NCI-H774 (cell line): ENCODE measurements at places on chromosomes 5 and 9.

- DNase-seq = peak; percentile 91
Observed at GRCh38 chr5:4480528-4481349, 659.4 kb upstream of the ADAMTS16 start.

DNA sequence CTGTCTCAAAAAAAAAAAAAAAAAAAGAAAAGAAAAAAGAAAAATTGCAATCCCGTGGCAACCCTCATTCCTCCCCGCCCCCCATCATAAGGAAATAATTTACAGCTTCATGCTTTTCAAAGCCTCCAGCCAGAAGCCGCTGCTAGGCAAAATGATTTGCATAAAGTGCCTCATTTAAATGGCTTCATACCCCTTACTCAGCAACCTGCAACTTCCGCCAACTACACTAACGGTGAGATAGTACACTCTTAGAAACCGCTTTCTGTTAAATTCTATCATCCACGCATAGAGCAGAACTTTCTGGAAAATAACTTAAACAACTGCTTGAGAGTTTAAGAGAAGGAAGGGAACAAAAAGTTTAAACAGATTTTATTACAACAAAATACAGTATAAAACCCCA lies 17.8 kb downstream of the SERINC5 start:
- DNase-seq = no peak

GRCh38 chr9:114985959-114986501 lies 55.6 kb upstream of the TNFSF8 start:
- DNase-seq = no peak

DNA sequence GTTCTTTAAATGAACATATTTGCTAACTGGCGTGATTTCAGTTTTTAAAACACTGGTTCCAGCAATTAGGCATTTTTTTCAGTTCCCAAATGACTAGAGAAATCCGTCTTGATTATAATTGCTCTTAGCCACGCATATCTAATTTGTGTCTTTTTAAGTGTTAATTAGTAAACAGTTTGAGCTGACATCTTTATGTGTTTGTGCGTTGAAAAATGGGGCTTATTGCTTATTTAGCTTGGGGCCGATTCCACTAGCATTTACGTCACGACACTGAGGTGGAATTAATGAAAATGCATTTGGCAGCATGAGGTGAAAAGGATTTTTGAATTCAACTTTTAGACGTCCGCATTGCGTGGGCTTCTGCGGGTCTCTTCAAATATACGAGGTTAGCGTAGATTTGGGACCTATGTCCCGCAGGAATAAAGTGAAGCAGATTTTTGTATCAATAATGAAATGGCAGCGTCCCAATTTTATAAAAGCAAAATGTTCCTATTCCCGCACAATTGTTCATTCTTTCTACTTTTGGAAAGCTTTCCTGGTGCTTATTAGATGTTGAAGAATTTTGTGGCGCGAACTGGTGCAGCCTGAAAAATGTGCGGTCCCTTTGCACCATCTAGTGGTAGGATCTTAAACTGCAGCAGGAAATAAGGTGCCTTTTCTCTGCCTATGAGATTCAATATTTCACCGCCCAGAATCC lies 122.7 kb upstream of the LMX1B start:
- DNase-seq = peak; percentile 67

- DNase-seq = no peak
Observed at GRCh38 chr5:167478188-167478587, 813.3 kb upstream of the WWC1 start.

GRCh38 chr9:95516734-95517558 lies at the start of gene PTCH1:
TSS of gene PTCH1 (minus strand) at chr9:95516971.
- DNase-seq = peak; percentile 18

DNA sequence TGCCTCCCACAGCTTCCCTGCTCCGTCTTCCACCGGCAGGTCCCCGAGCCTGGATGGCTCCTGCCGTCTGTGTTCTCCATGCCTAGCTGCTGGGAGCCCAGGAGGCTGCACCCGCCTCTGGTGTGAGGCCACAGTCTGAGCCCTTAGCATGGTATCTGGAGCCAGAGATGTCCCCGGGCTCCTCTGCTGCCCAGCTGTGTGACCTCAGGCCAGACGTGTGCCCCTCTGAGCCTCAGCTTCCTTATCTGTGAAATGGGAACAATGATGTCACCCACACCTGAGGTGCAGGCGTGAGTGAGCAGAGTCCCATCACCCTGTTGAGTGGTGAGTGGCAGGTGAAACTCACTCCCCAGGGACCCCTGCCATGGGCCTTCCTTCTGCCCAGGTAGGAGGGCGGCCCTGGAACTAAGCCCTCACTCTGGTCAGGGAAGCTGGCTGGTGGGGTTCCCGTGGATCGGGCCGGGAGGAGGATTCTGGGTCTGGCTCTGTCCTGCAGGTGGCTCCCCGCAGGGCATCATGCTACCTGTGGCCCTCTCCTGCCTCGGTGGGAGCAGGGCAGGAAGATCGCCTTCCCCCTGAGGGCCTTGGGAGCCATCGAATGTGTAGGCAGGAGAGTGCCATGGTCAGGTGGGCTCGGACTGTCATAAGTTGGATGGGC lies 239.0 kb downstream of the PBX3 start:
- no peak for DNase-seq

GRCh38 chr5:74251141-74252035 lies 389.1 kb downstream of the ENC1 start:
- peak; percentile 38 for DNase-seq

GRCh38 chr5:136768457-136768856 lies 403.1 kb upstream of the TRPC7 start:
- DNase-seq = no peak

- DNase-seq = no peak
Observed at GRCh38 chr9:3479514-3480352, 46.1 kb downstream of the RFX3 start.

DNA sequence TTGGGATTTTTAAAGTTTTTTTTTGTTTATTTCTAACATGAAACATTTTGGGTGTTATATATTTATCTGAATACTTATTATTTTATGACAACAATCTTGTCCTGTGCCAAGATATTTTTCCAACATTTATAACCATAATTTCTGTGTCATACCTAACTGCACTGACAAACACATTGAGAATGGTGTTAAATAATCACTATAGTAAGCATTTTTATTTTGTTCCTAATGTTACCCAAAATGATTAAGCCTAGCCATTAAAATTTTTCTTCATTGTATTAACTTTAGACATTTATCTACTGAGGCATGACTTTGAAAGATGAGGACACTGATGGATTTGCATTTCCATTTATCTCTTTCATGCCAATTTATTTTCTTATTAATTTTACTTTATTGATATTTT lies 91.6 kb upstream of the STK32A start:
- DNase-seq = no peak

- DNase-seq = no peak
Observed at GRCh38 chr5:172929371-172929838, 29.8 kb upstream of the RPL26L1 start.

GRCh38 chr5:15234366-15234765 lies 265.6 kb upstream of the FBXL7 start:
- DNase-seq = no peak

GRCh38 chr5:111781200-111781599 lies 24.2 kb upstream of the NREP start:
- no peak for DNase-seq

GRCh38 chr5:17477043-17477442 lies 21.0 kb upstream of the TAF11L2 start:
- DNase-seq = no peak
